ENCODE measurements at places on chromosomes 4 and X.

DNA sequence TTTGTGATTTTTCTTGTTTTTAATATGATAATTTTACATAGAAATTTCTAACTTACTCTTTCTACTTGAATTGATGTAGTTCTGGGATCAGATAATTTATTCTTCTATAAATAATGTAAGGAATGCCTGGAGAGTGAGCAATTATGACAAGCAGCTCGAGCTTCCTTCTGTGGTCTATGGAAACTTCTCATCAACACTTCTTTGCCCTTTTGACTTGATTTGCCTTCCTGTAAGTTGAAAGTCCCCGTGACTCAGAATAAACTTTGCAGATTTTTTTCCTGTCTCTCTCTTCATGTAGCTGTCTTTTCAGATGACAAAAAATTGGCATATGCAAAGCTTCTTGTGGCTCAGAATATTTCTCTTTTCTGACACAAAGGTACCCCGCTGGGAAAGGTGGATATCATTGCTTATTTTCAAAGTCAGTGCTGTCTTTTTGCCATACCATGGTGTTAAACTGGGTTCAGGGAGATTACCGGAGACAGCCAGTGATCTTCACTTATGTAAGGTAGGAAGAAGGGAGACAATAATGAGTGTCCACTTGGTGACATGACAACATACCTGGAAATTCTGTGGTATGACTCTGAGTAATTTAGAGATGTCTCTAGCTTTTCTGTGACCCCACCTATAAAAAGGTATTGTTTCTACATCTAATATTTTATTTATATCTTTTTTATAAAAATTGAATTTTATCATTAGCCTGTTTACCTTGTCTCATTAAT lies 278.6 kb upstream of the GNPDA2 start:
- no peak for DNase-seq

- no peak for DNase-seq
Observed at GRCh38 chr4:184154199-184154598, 63.5 kb downstream of the ENPP6 start.

- no peak for DNase-seq
Observed at GRCh38 chr4:112284662-112285411, 867 bp downstream of the TIFA start.

GRCh38 chr4:141884070-141884469 lies 247.7 kb downstream of the IL15 start:
- DNase-seq: no peak

DNA sequence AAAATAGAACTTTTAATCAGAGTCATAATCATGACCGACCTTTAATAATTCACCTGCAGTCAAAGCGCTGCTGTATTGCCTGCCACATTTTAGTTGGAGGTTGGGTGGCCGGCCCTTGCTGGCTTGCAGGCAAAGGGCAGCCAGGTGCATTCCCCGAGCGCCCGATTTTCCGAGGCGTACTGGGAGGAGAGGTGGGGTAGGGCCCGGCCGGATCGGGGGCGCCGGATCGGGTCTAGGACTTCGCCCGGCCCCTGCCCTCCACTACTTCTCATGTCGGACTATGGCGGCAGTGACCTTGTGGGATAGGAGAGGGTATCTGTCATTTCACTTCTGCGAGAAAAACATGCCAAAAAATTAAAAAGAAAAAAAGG lies 2.5 kb upstream of the RS1 start:
- DNase-seq: peak; percentile 1

DNA sequence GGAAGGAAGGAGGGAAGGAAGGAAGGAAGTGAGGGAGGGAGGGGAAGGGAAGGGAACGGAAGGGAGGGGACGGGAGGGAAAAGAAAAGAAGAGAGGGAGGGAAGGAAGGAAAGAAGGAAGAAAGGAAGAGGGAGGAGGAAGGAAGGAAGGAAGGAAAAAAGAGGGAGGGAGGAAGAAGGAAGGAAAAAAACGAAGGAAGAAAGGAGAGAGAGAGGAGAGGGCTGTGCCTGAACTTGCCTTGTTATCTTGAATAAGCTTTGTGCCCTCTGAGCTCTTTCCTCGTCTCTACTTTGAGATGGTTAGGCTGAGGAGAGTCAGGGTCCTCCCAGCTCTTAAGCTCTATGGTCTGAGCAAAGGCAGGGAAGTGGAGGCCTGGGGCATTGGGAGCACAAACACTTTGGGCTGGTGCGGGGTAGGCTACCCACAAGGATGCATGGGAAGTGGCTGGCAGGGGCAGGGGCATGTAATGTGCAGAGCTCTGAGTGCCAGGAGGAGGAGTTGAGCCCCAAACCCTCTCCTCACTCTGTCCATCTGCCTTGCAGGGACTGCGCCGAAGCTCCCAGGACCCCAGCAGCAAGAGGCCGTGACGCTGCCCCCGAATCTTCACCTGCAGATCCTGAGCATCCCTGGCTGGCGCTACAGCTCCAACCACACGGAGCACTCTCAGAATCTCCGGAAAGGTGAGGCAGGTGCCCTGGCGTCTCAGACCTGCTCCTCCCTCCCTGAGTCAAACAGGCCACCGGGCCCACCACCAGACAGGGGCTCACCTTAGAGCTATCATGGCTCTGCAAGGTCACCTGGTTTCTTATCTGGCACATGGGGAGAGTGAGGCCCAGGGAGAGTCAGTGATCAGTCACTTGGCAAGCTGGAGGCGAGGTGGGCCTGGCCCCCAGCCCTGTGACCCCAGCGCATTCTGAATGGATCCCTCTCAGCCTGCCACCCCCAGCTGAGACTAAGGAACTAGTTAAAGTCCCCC lies 26.5 kb upstream of the MRFAP1 start:
- DNase-seq: no peak

- no peak for DNase-seq
Observed at GRCh38 chr4:73750730-73751129, 10.4 kb downstream of the CXCL8 start.

GRCh38 chr4:182885738-182886077 lies 31.5 kb downstream of the DCTD start:
- no peak for DNase-seq

GRCh38 chr4:110484029-110484428 lies 8.1 kb downstream of the ENPEP start:
- DNase-seq: no peak

- DNase-seq: no peak
Observed at GRCh38 chrX:123093792-123094191, 90.3 kb upstream of the GRIA3 start.

- DNase-seq: no peak
Observed at GRCh38 chr4:23875317-23875716, 14.5 kb downstream of the PPARGC1A start.

- peak; percentile 91 for DNase-seq
Observed at GRCh38 chr4:77819843-77820648, 878 bp upstream of the CNOT6L start.

GRCh38 chr4:52841682-52842456 lies 20.2 kb upstream of the RASL11B start:
- no peak for DNase-seq

- DNase-seq: no peak
Observed at GRCh38 chr4:128600996-128601871, 208.3 kb upstream of the JADE1 start.

DNA sequence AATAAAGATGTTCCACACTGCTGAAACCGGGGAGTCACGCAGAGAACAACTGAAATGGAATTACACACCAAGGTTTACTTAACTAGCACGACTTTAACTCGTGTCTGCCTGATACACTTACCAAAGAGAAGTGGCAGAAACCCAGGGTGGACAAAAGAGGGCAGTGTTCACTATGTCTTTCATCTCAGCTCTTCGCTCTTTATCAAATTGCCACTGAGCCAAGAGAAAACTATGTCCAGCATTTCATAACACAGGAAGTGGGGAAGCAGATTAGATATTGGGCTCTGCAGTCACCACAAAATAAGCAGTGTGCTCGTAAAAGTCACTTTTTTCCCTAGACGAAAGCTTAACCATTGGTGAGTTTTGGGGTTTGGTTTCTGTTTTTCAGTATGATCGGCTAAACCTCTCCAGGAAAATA lies 155.7 kb downstream of the CHIC2 start:
- DNase-seq: no peak

GRCh38 chrX:86066998-86067397 lies 19.6 kb upstream of the CHM start:
- DNase-seq: no peak

DNA sequence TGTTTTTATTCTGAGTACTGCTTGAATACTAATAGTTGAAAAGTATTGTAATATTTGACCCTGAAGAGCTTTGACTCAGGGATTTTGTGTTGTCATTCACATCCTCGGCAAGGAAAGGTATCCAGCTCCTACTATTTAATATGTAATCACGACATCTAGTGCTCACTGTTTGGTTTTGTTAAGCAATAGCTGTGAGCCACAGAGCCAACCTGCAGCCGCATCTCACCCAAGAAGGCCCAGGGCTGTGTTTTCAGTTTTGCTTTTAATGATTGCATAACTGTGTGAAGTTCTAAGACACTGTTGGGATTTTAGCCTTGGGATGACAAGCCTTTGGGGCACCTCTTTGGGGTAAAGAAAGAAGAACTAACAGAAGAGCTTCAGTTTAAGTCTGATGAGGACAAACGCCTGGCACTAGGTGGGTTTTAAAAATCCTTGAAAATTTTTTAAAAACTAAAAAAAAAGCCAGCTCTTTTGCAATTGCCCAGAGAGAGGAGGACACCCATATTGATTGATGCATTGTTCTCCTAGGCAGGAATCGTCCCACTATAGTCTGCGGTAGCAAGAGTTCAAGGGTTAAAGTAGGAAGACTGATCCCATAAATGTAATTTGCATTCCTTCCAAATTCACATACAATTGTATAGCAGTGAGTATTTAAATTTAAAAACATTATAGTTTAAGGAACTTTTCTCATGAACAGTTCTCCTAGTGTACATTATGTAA lies 157.8 kb downstream of the RELL1 start:
- DNase-seq: no peak

Measured in stimulated activated CD8-positive, alpha-beta memory T cell treated with anti-CD3 and anti-CD28 coated beads, Interleukin-15, amount 100 ng/mL, for 24 hours (primary cell).